ENCODE measurements at places on chromosomes 4 and X. TPM values are rescaled to one million over a fixed set of nuclear protein-coding genes. Genes with fewer than 3 reads are reported as not detected.

- no peak for DNase-seq
Observed at GRCh38 chrX:17527135-17527701, 152.2 kb downstream of the NHS start.

- no peak for DNase-seq
Observed at GRCh38 chrX:100368167-100368566, 41.9 kb downstream of the PCDH19 start.

DNA sequence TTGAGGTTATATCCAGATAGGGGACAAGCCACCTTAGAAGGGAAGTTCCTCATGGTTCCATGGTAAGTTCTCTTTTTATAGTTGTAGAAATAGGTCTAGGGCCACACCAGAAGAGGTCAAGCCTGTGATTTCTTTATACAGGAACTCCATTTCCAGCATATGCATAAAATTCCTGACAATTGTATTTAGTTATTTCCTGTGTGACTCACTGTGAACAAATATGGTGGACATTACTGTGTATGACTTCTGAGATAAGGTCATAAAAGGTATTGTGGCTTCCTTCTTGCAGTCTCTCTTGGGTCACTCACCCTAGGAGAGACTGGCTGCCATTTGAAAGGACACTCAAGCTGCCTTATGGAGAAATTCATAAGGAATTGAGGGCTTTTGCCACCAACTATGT is 2.2 kb upstream of the C4orf36 start:
- no peak for DNase-seq

- DNase-seq, result peak; percentile 86
Observed at GRCh38 chr4:116358633-116359222, 726.6 kb downstream of the TRAM1L1 start.

DNA sequence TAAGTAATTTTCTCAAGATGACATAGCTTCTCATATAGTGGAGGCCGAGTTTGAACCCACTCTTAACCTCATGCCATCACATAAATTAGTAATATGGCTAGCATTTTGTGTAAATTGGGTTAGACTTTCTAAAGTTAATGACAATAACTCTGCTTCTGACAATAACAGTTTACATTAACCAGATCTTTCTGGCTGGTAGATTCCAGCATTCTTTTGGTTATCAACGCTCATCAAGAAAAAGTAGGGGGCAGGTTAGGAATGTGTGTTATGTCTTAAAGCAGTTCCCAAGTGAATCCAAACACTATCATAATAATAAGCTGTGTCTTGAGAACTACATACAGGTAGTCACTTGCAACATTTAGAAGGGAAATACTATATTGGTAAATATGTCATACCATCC is 162.5 kb downstream of the PRDM5 start:
- DNase-seq, result no peak

- DNase-seq, result no peak
Observed at GRCh38 chr4:11497972-11498371, 69.3 kb upstream of the HS3ST1 start.

GRCh38 chr4:180059216-180059881 is 2183.9 kb upstream of the TENM3 start:
- DNase-seq, result no peak

GRCh38 chr4:153064571-153064970 is 128.4 kb downstream of the FHDC1 start:
- DNase-seq, result no peak

DNA sequence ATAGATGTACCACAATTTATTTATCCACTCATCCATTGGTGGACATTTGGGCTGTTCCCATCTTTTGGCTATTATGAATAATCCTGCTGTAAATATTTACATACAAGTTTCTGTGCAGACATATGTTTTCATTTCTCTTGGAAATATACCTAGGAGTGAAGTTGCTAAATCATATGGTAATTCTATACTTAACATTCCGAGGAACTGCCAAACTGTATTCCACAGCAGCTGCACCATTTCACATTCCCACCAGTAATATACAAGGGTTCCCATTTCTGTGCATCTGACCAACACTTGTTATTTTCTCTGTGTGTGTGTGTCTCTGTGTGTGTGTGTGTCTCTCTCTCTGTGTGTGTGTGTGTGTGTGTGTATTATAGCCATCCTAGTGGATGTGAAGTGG is 15.4 kb upstream of the DOCK11 start:
- DNase-seq, result no peak

- no peak for DNase-seq
Observed at GRCh38 chr4:162151850-162152249, 11.9 kb downstream of the FSTL5 start.

Gene KLKB1
- total RNA-seq, result not detected

DNA sequence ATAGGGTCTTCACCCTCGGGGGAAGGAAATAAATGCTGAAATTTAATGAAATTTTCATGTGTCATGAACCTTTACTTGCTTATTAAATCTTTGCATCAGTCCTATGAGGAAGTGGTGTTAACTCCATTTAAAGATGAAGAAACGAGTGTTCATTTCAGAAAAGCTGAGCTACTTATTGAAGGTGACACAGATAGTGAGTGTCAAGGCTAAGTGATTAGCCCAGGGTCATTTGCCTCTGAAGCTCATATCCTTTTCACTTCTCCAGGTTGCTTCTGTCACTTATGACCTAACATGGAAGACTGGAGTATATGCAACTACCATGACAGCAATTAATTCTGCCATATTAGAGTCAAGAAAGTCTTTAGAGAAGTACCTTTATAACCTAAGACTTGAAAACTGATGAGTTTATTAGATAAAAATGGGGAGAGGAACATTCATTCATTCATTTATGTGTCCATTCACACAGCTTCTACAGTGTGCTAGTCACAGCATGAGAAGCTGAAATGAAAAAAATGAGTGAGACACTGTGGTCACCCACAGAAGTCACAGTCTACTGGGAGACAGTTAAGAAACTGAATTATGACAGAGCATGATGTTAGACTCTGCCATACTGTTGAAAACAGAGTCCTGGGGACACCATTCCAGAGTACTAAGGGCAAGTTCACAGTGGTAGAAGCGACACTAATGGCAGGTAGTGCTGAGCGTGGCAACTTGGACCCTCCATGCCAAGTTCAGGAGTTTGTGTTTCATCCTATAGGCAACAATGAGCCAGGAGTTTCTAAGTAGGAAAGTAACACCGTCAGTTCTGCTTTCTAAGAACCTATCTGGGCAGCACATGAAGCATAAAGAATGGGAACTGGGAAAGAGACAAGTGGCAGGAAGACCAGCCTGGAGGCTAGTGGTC is 21.3 kb downstream of the ALPK1 start:
- no peak for DNase-seq

- DNase-seq, result no peak
Observed at GRCh38 chr4:116501954-116502353, 583.4 kb downstream of the TRAM1L1 start.

Gene SMIM10L2A
- 0.33 TPM for total RNA-seq

- DNase-seq, result peak; percentile 65
Observed at GRCh38 chrX:46325312-46325877, 219.8 kb downstream of the ZNF674 start.

GRCh38 chr4:40956721-40957255 is 207.0 kb downstream of the NSUN7 start:
- DNase-seq, result peak; percentile 71

DNA sequence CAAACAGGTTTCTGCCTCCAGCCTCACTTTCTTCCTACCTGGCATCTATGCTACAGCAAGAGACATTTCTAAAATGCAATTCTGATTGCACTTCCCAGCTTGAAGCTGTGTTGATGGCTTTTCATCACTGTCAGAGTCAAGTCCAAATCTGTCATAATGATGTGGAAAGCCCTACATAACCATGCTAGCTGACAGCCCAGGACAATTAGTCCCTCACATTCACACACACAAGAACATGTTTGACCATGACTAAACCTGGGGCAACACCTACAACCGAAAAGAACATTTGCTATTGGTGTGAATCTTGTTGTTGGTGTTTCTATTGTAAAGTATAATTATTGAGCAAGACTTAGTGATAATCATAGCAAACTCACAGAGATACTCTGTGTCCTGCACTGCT is 58.2 kb downstream of the PPM1K start:
- no peak for DNase-seq

DNA sequence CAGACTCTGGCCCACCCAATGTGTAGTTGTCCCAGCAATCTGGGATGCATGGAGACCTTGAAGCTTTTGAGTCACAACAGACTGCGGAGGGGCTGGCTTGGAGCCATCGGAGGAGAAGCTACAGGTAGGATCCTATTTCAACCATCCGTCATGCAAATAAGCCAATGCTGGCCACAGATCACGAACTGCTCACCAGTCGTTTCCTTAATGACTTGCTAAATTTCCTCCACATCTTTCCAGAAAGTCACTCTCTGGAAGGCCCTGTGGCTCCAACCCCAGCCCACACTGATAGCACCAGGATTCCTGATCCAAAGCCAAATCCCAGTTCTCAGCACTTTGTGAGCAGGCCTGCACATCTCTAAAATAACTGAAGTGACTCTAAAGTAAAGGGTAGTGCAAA is 321.3 kb downstream of the RAB28 start:
- DNase-seq, result peak; percentile 26

DNA sequence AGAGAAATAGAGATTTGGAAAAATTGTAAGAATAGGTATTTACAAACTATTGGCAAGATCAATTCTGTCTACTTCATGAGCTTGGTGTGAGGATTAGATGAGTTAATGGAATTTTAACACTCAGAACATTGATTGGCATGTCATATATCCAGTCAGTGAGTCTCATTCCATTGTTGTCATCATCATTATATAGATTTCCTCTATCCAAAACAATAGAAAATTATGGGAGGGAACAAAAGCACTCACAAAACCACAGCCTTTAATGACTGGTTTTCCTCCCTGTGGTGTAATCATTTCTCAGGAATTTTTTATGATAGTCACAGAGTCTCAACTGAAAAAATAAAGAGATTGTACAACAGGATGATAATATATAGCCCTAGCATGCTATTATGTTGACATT is 21.1 kb downstream of the KLHL5 start:
- DNase-seq, result peak; percentile 50

Gene PASD1
- not detected for total RNA-seq

Gene PDLIM3
- 3.0 TPM for total RNA-seq

Gene FRAS1
- total RNA-seq, result 1.9 TPM

DNA sequence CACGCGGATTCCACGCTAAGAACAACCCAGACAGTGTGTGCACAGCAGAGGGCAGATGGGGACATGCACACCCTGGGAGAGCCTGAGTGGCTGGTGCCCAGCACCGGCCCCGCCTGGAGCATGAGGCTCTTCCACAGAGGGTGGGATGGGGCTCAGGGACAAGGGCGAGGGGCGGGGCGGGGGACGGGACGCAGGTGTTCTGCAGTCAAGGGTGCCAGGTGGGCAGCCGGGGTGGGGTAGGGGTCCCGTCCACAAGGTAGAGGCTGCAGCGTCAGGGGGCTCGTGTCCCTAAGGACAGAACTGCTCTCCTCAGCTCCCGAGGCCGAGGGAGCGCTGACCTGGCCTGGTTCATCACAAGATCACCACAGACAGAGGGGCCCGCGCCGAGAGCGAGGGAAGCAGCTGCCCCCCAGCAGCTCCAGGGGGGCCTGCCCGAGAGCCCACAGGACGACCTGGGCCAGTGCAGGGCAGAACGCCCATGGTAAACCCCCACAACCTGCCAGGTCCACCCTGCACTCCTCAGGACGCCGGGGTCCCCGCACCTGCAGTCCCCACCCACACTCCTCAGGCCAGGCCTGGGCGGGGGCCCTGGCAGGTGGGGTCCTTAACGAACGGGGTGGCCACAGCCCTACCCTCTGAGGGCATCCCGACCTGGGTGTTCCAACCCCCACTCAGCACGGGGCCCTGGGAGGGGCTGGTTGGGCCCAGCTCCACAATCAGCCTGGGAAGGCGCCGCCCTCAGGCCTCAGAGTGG is 26.7 kb downstream of the CTBP1 start:
- DNase-seq, result no peak

DNA sequence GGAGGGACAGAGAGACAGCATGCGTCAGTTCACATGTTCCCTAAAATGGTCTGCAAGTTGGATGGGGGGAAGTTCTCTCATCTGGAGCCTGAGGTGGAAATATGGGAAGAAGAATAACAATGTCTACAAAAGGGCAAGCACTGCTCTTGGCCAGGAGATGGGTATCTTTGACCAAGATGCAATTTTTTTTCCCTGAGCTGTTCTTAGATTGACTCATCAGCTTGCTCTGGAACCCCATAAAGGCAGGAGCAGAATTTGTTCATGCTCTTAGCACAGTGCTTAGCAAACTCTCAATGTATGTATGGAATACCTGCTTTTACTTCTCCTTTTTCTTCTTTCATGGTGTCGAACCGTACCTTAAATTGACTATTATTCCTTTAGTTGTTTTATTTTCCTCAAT is 90.5 kb upstream of the ZNF827 start:
- DNase-seq, result peak; percentile 26
